ENCODE measurements at places on chromosomes 4 and X.

- no peak for DNase-seq
Observed at GRCh38 chr4:40140196-40140595, 56.6 kb upstream of the RHOH start.

DNA sequence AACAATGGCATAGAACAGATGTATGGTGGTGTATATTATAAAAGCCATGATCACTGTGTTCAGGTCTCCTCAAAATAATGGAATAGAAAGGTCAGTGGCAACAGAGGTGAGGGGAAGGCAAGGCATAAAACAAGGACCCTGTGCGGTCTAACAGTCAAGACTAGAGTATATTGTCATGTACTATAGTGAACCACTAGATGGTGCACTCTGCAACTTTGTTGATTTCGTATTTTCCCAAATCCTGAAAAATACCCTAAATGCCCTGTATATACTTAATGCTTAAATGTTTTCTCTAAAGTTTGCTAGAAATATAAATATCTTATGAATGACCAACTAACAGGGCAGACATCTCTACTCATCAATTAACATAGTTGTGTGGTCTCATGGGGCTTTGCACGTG, 453.0 kb downstream of the PCDH11X start:
- no peak for DNase-seq

GRCh38 chr4:87478732-87479250, 50.4 kb downstream of the SPARCL1 start:
- no peak for DNase-seq

DNA sequence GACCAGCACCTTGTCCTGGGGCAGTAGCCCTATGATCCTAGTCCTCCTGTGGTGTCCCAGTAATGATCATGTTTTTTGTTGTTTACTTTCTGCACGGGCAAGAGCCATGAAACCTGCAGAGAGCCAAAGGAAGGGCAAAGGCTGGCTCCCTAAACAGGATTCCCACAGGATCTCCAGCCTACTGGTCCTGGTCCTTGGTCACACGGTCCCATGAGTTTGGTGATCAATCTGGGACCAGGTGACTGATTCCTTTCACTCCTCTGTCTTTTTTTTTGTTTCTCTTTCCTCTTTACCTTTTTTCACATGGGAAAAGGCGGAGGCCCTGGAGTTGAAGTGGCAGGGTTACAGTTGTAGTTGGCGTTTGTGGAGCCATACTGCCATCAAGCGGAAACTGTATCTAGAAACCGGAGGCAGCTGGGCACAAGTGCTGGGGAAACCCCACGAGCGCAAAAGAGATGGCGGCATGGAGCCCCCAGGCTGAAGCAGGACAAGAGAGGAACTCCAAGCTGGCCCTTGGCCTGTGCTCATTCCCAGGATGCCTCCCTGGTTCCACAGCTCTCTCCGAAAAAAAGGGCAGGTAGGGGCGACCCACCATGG, 34.6 kb downstream of the NBDY start:
- peak; percentile 79 for DNase-seq

- DNase-seq = no peak
Observed at GRCh38 chrX:48476919-48477318, 920 bp downstream of the FTSJ1 start.

DNA sequence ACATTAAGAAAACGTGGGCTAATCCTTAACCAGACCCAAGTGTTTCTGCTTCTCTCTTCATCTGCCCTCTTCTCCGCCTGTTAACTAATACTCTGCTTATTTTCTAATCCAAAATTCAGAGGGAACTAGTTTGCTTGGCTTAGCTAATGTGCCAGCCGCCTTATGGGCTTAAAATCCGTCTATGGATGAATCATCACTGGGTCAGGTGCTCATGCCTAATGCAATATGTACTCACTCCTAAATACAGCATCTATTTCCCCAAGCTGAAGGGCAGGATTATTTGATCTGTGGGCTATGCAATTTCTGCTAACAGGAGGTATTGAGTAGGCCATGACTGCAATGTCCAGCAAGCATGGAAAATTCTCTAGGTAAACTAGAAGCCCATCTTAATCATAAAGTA, 12.4 kb downstream of the DYNLT3 start:
- DNase-seq = no peak

DNA sequence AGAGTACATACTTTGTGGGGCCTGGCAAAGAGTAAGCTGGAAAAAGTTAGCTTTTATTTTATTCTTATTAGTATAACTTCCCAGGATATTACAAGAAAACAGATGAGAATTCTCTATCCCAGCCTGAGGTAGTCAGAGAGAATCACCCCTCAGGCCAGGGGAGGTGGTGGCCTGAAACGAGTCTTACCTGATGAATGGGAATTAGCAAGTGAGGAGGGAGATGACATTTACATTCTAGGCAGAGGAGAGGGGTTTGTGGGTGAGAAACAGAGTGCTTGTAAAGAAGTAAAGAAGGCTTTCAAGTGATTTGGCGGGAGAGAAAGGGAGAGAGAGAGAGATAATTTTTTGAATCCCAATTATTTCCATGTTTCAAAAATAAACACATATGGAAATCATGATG, 39.3 kb upstream of the PDK3 start:
- no peak for DNase-seq

- DNase-seq = no peak
Observed at GRCh38 chr4:75412746-75413145, 101.5 kb downstream of the RCHY1 start.
